ENCODE measurements at places on chromosomes 7 and 10. TPM values are rescaled to one million over a fixed set of nuclear protein-coding genes. Genes with fewer than 3 reads are reported as not detected.

- DNase-seq = no peak
These were observed 109.0 kb downstream of the ZMYND11 start for GRCh38 chr10:244227-244626.

GRCh38 chr10:6214612-6215011 lies 11.9 kb downstream of the PFKFB3 start:
- DNase-seq = no peak

GRCh38 chr10:76034353-76035205 lies 603.2 kb downstream of the LRMDA start:
- DNase-seq = no peak

- no peak for DNase-seq
These were observed 50.4 kb upstream of the ENO4 start for GRCh38 chr10:116798859-116799258.

DNA sequence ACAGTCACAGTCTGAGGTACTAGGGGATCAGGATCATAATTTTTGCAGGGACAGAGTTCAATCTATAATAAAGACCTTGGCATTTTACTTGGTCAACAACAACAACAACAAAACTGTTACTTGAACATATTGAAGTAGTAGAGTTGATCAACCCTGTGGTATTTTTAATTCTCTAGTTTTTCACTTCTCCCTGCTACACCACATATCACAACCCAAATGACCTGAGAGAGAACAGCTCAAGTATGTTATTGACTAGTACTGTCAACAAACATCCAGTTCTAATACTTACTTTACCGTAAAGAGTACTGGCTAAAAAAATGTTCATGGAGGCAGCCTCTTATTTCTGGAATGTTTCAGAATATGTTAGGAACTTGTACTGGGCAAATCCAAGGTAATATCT lies 90.5 kb upstream of the FAM3C start:
- DNase-seq = no peak

- DNase-seq = no peak
These were observed 295.7 kb upstream of the ZMIZ1 start for GRCh38 chr10:78772986-78773530.

GRCh38 chr7:75971961-75972763 lies 22.2 kb downstream of the TMEM120A start:
- DNase-seq = no peak

- DNase-seq = no peak
These were observed 17.6 kb downstream of the ENTPD7 start for GRCh38 chr10:99676895-99677294.

- DNase-seq = no peak
These were observed 164.6 kb downstream of the LRRN3 start for GRCh38 chr7:111255576-111255975.

GRCh38 chr7:23889566-23889965 lies 179.5 kb downstream of the STK31 start:
- DNase-seq = no peak

DNA sequence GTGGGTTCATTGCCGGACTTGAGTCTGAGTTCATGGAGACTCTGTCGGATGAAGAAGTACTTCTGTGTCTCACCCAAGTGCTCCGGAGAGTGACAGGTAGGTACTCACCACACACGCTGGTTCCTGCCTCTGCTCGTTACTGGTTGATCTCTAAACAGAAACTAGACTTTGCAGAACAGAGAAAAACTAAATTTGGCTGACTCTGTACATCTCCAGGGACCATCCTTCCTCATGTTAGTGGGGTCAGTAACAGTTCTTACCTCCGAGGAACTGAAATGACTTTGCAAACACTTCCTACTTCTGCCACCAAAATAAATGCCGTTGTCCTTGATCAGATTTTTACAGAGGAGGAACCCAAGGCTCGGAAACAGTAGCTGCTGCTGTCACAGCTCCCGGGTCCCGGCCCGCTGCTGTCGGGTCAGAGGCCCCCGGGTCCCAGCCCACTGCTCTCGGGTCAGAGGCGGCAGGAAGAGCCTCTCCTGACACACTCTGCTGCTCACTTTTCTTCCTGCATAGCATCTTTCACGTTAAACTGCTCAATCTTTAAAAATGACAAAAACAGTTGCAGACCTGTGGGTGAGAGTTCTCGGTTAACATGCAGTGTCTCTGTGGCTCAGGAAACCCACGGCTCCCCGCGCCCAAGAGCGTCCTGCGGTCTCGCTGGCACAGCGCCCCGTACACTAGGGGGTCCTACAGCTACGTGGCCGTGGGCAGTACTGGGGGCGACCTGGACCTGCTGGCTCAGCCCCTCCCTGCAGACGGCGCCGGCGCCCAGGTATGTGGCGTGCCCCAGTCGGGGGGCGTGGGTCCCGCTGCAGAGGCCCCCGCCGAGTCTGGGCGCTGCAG lies 4.8 kb upstream of the MTG1 start:
- peak; percentile 52 for DNase-seq

DNA sequence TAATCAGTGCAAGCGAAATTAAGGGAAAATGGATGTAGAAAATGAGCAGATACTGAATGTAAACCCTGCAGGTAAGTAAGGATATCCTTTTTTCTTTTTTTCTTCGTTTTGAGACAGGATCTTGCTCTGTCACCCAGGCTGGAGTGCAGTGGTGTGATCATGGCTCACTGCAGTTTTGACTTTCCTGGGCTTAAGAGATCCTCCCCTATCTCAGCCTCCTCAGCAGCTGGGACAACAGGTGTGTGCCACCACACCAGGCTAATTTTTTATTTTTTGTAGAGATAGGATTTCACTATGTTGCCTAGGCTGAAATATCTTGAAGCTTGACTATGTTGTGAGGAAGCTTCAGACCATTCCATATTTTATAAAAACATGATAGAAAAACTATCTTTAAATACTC lies 4.3 kb downstream of the PDCD4 start:
- DNase-seq = no peak

DNA sequence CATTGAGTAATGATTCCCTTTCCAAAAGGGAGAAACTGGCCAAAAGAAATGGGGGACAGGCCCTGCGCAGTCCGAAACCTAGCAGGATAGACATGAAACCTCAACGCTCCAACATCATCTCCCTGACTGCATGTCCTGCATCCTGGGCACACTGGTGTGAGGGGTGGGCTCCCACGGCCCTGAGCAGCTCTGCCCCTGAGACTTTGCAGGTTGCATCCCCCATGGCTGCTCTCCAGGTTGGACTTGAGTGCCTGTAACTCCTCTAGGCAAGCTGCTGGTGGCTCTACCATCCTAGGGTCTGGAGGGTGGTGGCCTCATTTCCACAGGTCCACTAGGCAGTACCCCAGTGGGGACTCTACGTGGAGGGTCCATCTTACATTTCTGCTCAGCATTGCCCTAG lies 16.3 kb upstream of the CRYGN start:
- no peak for DNase-seq

GRCh38 chr10:81027706-81028105 lies 490.0 kb downstream of the SH2D4B start:
- no peak for DNase-seq

GRCh38 chr7:67525588-67525987 lies 529.0 kb downstream of the TYW1 start:
- no peak for DNase-seq

DNA sequence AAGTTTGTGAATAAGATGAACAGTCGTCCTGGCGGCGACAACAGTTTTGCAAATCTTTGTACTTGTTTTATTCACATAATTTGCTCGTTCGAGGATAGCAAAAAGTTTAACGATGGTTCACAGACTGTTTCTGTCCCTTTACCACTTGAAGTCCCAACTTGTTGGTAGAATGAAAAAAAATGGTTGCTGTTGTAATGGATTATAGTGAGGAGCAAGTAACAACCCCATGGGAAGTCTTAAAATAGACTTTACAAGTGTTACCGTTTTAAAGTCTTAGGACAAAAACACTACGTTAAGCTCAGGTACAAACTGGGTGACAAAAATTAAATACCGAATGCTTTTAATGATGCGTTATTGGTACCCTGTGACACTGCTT lies 589 bp downstream of the LSM8 start:
- no peak for DNase-seq

- DNase-seq = no peak
These were observed 13.9 kb downstream of the GRB10 start for GRCh38 chr7:50768485-50769474.

DNA sequence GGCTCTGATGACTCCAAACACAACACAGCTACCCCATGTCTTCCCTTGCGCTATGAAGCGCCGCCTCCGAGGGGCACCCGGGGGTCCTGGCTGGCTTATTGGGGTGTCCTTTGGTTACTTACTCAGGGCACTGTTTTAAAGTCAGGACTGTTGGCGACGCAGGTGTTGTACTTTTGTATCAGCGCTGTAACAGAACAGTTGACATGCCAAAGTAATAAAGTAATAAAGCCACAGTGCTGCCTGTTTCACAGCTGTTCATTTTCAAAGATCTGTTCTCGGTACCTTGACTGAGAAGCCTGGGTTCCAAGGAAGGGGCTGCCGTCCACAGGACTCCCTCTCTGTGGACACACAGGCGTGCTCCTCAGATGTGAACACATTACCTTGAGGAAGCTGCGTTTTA lies 64.1 kb downstream of the WDR37 start:
- no peak for DNase-seq

DNA sequence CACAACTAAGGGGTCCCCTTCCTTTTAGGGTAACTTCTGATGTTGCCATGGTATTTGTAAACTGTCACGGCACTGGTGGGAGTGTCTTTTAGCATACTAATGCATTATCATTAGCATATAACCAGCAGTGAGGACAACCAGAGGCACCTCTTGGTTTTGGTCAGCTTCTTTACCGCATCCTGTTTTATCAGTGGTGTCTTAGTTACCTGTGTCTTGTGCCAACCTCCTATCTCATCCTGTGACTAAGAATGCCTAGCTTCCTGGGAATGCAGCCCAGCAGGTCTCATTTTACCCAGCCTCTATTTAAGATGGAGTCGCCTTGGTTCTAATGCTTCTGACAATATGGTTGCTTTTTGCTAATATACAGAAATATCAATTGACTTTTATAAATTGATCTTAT lies 54.9 kb downstream of the AHCYL2 start:
- no peak for DNase-seq

DNA sequence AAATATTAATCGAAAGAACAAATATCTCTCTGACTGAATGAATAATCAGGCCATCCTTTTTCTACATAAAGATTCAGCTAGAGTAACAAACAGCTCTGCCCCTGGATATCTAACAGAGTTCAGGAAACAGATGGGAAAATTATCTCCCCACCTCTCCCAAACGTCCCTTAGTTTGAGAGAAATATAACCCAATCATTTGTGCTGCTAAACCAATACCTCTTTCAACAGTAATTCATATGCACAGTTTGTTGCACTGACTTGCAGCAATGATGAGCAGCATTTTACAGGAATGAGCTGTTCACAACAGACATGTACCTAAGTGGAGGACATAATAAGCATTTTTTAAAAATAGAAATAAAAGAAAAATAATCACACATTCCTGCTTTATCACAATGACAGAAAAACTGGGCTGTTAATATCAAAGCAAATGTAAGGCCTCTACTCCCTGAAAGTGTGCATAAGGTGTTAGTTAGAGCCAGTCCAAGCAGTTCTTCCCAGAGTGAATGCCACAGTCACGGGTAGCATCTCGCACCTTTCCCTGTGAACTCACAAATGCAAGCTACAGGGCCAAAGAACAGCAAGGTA lies 2.3 kb downstream of the CREB3L2 start:
- DNase-seq = no peak

DNA sequence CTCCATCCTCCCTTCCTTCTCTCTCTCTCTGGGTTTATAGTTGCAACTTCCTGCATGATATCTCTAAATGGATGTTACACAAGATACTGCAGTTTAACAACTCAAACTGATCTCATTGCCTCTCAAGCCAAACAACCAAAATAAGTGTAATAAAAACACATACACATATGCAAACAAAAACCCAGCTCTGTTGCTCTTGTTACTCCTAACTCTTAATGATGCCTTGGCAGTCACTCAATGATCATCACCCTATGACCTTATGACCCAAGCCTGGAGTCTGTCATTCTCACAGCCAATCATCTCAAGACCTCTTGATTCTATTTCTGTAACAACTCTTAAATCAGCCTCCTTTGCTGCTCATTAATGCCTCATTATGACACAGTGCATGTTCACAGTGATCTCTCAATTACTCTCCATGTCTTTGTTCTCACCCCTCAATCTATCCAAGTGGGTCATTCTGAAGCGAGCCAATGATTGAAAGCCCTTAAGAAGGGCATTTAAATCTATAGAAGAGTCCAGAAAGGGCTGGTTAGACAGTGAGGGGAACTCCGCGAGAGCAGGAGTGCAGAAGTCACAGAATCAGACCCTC lies 210.9 kb downstream of the INHBA start:
- DNase-seq = no peak

- no peak for DNase-seq
These were observed 37.1 kb downstream of the CPXM2 start for GRCh38 chr10:123854498-123854897.

- DNase-seq = no peak
These were observed 252.2 kb downstream of the NSUN6 start for GRCh38 chr10:18399158-18399557.

DNA sequence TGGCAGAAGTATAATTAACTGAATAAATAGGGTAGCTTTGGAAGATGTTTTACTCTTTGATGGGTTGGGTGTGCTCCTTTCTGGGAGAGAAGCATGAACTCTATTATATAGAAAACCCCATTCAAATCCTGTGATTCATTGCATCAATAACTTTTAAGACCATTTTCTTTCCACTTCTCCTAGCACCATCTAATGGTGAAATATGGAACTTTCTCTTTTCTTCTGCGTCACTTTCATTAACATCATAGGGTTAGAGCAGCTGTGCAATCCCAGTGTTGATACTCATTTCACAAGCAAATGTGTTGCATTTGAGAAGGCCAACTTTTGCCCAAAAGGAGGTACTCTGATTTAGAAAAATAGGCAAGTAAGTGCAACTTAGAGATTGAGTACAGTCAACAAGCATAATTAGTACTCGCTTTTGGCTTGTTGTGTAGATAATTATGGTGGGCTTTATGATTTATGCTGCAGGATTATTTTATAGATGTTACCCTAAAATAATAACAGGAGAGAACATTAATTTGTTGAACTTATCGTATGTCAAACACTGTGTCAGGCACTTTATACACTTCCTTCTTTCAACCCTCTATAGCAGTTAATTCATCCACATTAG lies 92.9 kb downstream of the CPED1 start:
- DNase-seq = peak; percentile 39

GRCh38 chr7:92297736-92298135 lies 52.0 kb downstream of the ANKIB1 start:
- no peak for DNase-seq

Gene FOXL3
- not detected for polyA plus RNA-seq

Gene ZMIZ1
- polyA plus RNA-seq = 0.58 TPM

Gene SPDYE16
- polyA plus RNA-seq = not detected

Gene HMX3
- polyA plus RNA-seq = not detected

Gene LIPM
- polyA plus RNA-seq = not detected

Gene ATOH7
- polyA plus RNA-seq = not detected

Gene DDIT4
- polyA plus RNA-seq = 635 TPM

Gene PARG
- 14.8 TPM for polyA plus RNA-seq

Gene IDE
- polyA plus RNA-seq = 20.0 TPM

Data from CD4-positive, alpha-beta memory T cell (primary cell).